Activated naive CD4-positive, alpha-beta T cell treated with Interleukin-2 at 50 U/mL for 16 hours (primary cell): ENCODE measurements at places on chromosomes 12 and 14.

DNA sequence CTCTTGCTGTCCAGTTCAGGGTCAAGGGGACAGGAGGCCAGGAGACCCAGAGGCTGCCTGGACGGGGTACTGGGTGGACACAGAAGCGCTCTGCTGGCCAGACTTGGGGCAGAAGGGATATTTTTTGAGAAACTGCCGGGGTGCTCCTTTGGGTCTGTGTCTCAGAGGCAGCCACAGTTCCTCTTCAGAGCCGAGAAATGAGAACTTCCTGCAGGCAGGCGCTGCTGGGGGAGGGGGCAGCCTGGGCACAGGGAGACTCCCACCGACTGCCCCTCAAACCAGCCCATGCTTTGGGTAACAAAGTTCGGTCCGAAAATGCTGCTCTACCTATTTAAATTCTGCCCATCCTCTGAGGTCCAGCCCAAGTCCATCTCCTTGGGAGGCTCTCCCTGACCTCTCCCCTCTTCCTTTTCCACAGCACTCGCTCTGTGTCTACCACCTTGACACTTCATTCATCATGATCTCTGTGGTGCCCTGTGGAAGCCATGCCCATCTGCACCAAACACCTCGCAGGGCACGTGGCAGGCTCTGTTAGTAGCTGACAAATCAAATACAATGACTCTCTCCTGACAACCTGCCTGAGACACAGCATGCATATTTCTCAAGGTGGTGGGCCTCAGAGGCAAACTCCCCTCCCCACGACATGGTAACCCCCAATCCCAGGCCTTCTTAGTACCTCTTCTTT is 16.4 kb downstream of the HDAC7 start:
- no peak for DNase-seq

GRCh38 chr12:92628476-92628875 is 74.3 kb upstream of the PLEKHG7 start:
- DNase-seq = no peak

DNA sequence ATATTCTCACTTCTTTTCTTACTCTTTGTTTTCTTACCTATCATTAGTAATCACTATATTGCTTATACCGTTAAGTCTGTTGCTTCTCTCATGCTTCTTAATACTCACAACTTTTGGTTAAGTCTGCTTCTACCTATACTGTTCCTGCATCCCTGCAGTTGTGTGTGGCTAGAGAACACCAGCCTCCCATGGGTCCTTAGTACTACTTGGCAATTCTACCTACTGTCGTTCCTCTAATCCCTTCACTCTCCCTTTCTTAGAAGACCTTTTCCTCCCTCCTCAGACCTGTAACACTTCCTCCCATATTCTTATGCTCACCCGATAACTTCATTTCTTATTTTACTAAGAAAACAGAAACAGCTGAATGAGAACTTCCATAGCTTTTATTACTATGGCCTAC is 29.3 kb downstream of the CNOT2 start:
- DNase-seq = no peak

GRCh38 chr14:75322746-75323145 is 44.1 kb downstream of the FOS start:
- no peak for DNase-seq

DNA sequence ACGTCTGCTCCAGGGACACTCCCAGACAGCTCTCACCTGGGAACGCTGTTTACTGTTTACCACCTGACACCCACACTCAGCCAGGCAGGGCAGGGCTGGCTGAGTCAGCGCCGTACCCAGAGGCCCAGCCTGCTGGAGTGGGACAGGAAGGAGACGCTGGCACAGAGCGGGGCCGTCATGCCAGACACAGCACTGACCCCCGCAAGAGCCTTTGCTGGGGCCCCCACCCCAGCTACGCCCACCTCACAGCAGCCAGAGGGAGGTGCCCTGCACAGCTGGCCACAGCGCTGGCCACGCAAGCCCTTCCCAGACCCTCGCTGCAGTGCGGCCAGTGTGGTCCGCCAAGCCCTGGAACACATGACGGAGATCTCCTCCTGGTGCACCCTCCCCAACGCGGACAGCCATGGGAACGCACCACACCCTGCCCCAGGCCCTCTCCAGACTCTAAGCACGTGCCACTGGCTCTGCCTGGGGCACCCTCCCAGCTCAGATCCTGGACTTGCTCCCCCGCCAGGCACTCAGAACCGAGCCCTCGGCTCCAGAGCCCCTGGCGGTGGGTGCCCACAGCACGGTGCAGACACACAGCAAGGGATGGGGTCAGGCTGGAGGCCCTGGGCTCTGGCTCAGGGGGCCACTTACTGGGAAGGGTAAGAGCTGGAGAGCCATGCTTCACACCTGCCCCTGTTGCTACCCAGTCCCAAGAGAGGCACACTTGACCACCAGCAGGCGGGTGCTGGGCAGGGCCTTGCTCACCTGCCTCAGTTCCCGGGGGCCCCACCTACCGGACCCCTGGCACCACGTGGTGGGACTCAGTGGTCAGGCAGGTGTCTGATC is 5.7 kb downstream of the AHNAK2 start:
- no peak for DNase-seq

DNA sequence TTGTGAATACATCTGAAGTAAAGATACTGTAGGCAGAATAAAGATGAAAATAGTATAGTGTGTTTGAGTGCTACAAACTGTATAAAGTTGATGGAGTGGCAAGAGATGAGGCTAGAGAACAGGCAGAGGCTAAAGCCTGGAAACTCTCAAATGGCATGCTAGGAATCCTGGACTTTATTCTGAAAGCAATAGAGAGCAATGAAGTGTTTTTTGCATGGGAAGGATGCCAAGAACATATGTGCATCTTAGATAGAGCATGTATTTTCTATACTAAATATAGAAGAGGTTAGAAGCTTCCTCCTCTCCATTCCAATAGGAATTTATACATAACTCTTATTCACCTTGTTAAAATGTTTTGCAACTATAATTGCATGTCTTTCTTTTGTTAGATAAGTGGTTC is 86.3 kb upstream of the TMTC2 start:
- DNase-seq = no peak
